ENCODE measurements at places on chromosomes 2 and 18.

DNA sequence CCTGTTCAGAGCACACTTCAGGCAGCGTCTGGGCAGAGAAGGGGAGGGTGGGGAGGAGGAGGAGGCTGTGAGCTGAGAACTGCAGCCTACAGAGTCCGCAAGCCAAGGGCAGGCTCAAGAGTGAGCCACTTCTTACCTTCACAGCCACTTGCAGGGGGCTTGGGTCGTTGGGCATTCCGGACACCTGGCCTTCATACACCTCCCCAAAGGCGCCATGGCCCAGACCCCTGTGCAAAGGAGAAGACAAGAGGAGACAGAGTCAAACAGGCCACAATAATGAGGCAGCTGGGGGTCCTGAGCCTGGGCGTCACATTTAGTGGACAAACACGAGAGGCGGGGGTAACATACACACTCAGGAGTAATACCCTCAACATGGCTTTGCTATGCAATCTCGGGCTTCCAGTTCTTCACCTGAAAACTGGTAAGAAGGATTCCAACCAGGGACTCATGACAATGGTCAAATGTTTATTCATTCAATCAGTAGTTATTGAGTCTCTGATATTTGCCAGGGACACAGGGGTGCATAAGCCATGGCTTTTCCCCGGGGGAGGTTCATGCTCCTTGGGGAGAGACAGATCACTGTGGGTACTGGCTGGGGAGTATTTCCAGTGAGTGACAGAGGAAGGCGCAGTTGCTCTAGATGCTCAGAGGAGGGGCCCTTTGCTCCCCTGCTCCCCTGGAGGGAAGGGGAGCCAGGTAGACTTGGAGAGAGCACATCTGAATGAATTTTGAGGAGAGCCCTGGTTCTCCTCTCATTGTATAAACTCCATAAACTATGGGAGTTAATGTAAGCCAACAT, 107.4 kb downstream of the CLIP4 start:
- DNase-seq, result no peak

DNA sequence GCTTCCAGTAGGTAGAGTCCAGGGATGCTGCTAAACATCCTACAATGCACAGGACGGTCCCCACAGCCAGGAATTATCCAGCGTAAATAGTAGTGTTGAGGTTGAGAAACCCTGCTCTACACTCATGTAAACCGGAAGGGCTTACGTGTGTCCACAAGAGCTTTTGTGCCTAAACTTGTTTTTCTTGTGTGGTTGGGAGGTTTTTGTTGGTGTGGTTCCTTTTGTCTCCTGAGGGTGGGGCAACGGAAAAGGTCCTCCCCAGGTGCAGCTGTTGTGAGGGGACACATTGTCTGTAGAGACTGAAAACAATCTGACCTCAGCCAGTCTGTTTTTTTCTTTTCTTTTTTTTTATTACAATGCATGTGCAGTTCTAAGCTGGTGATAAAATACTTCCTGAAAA, 72.7 kb upstream of the MGAT5 start:
- no peak for DNase-seq

DNA sequence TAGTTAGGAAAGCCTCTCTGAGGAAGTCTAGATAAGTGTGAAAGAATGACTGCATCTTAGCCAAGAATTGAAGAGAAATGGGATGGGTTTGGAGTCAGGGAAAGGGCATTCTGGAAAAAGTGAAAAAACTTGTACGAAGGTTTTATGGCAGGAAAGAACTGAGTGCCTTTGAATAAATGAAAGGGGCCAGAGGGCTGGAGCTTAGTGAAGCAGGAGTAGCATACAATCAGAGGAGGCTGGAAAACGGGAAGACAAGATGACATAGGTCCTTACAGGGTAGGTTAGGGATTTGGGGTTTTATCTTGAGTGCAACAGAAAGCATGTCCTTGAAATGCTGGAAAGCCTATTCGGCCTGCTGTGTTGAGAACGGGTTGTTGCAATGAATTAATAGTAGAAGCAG, 152.6 kb upstream of the RND3 start:
- DNase-seq, result no peak

DNA sequence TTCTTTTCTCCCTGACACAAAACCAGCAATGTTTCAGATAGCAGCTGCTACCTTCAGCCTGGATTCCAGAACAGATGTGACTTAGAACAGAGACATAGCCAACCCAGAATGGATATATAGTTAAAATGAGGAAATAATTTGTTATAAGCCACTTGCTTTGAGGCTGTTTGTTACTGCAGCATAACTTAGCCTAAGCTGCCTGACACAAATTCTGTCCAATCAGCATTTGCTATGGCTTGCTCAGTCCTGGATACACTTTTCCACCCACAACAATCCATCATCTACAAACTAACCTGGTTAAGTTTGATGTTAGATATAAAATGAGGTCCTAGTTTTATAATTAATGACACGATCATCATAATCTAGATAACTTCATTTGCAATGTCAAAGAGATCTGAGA, 480.4 kb downstream of the NR4A2 start:
- no peak for DNase-seq

DNA sequence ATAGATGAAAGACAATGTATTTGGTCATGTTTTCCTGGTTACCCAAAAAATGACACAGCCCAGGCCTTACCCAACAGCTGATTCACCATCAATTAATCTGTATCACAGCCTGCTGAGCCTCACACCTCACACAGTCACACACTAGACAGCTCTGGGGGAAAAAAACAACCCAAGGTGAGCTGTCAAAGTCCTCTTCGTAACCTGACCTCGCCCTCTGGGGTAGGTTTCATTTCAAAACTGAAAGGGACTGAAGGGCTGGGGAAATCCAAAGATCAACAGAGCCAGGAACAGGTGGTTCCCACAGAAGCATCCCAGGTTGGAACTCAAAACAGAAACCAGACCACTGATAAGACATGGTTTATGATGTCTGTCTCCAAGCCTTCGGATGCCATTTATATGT, 18.2 kb upstream of the PCBP1 start:
- DNase-seq, result no peak

GRCh38 chr2:216689397-216689796, 6.0 kb downstream of the IGFBP5 start:
- no peak for DNase-seq

DNA sequence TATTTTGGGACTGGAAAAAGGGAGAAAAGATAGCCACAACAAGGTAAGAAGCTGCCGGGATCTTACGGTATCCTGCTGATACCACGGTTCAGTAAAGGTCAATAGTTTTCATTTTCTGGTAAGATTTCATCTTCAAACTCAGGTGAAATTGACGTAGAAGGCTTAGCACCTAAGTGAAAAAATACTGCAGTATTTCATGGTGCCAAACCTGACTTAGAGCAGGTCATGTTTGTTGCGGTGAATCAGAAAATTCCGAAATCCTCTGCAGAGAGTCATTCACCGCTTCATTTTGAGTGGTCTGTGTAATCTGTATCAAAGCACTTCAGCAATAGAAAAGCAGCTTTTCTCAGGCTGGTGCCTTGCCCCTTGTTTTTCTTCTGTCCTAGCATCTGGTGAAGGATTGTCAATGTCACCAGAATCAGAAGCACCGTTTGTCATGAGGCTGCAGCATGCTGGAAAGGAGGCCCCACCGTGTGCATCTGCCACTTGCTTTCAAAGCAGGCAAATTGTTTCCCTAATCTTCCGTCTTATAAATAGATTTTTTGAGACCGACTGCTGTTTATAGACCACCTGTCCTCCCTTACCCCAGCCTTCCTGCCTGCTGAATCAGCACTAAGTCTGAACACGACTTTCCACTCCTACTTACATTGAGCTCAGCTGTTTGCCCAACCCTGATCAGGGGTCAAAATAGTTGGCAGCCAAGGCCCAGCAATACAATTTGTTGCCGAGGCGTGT, 156.3 kb downstream of the EML6 start:
- DNase-seq, result peak; percentile 39

GRCh38 chr18:70022636-70023035, 75.0 kb upstream of the CD226 start:
- no peak for DNase-seq

GRCh38 chr2:62313449-62314227, 117.7 kb downstream of the B3GNT2 start:
- DNase-seq, result no peak

DNA sequence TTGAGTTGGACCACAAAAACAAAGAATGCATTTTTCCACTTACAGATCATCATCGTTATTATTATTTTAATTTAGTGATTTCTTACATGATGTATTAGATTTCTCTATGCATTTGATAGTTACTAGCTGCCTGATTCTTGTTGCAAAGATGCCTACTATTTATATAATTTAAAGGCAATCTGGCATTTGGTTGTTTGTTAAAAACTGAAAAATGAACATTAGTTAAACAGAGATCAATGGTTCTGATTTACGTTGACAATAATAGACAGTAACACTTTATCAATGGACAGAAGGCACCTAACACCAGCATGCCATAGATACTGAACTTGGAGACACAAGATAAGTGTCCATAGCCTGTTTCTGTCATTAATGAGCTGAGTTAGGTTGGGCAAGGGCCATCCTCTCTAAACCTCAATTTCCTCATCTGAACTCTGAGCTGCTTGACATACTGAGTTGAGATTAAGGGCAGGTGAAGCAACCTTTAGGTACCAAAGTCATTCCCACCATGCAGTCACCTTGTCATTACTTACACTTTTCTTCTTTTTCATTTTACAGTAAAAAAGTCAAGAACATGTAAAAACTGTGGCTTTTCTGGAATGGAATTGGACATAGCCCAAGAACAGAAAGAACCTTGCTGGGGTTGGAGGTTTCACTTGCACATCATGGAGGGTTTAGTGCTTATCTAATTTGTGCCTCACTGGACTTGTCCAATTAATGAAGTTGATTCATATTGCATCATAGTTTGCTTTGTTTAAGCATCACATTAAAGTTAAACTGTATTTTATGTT, 3.1 kb downstream of the CCL20 start:
- DNase-seq, result no peak

DNA sequence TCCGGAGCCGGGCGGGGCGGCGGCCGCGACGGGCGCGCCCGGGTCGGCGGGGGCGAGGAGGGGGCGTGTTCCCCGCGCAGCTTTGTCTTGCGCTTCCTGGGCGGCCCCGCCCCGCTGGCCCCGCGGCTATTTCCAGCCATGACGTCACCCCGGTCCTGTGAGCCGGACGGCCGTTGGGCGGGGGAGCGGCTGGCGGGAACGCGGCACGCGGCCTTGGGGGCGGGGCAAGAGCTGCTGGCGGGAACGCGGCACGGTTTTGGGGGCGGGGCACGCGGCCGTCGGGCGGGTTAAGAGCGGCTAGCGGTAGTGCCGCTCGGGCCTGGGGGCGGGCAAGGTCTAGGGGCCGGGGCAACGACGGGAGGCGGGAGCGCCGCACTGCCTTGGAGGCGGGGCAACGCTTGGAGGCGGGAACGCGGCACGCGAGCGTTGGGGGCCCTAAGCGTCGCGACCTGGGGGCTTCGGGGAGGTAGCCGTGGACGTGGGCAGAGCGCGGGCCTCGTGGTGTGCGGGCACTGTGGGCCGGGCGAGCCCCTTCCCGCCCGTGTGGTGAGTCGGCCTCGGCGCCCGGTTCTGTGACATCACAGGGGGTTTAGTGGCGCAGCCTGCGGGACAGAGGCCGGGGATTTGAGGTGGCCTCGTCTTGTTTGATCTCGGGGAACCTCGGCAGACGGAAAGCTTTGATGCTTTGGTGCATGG, 704 bp downstream of the KLF11 start:
- peak; percentile 93 for DNase-seq

GRCh38 chr2:191571163-191571769, 106.7 kb upstream of the NABP1 start:
- DNase-seq, result peak; percentile 43

DNA sequence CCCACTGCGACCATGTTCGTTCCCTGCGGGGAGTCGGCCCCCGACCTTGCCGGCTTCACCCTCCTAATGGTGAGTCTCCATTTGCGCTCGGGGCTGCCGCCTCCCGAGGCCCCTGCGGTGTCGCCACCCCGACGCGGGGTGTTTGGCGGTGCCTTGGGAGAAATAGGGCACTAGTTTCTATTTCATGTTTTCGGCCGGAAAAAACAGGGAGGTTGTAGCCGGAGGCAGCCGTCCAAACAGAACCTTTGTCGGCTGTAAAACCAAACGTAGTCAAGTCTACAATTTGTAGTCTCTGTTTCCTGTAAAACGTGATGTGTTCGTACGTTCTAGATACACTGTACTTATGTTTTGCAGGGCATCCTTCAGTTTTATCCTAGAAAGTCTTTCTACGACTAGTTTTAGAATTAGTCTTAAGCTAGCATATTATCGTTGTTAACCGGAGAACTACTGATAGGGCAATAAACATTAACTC, 290 bp downstream of the PSMG2 start:
- DNase-seq, result no peak

DNA sequence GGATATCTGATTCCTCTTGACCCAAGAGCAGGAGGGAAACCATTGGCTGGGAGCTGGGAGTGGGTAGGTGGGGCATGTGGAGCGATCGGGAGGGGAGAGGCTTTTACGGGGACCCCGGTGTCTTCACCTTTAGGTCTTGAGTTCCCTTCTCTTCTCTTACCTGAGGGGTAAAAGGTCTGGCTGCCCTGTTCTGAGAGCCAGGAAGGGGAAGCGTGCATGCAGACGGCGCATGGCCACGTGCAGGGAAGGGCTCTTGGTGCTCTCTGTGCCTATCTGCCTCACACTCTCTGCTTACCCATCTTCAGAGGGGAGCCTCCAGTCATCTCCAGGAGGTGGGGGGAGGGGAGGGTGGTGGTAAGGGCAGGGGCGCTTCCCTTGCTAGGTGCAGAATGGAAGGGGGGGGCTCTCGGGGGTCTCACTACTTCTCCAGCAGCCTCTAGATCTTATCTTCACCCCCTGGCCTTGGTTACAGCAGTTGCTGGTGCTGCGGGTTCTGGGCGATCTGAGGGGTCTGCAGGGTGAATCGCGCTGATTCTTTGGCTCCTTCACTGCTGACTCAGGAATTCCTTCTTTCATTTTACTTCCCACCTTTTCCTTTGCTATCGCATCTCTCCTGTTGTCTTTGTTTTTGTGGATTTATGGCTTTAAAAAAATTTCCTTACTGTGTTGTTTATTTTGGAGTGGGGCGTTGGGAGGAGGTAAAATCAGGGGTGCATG, 225.8 kb upstream of the HS6ST1 start:
- no peak for DNase-seq

GRCh38 chr2:58494071-58494501, 253.0 kb upstream of the FANCL start:
- DNase-seq, result no peak

GRCh38 chr2:101433465-101433864, 41.4 kb downstream of the RFX8 start:
- DNase-seq, result peak; percentile 41

- DNase-seq, result peak; percentile 56
Measured at GRCh38 chr2:234535464-234535863, 38.6 kb upstream of the ARL4C start.

All from brain (organoid and tissue), 16 donors.